ENCODE measurements at places on chromosomes 13 and 19.

DNA sequence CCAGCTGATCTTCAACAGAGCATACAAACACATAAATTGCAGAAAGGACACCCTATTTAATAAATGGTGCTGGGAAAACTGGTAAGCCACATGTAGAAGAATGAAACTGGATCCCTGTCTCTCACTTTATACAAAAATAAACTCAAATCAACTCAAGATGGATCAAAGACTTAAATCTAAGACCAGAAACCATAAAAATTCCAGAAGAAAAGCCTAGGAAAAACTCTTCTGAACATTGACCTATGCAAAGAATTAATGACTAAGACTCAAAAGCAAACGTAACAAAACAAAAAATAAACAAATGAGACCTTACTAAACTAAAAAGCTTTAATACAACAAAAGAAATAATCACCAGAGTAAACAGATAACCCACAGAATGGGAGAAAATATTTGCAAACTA is 74.5 kb upstream of the ABCC4 start:
- no peak for DNase-seq

GRCh38 chr13:20828539-20829364 is 55.0 kb upstream of the EEF1AKMT1 start:
- peak; percentile 21 for DNase-seq

DNA sequence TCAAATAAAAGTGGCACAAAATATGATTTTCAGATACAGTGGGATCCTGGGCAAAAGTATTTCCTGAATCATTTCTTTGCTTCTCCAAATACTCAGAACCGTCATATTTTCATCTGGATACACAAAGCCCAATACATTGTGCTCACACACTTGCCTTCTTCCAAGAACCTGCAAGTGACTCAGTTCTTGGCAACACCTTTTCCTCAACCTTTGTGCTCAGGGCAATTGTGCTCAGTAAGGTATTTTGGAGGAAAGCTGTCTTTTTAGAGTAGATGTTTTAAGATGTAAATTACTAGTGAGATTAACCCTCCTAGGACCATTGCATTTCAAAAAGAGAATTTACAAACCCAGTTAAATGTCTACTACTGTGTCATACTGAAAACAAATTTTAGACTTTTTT is 233.5 kb downstream of the EFNB2 start:
- no peak for DNase-seq

DNA sequence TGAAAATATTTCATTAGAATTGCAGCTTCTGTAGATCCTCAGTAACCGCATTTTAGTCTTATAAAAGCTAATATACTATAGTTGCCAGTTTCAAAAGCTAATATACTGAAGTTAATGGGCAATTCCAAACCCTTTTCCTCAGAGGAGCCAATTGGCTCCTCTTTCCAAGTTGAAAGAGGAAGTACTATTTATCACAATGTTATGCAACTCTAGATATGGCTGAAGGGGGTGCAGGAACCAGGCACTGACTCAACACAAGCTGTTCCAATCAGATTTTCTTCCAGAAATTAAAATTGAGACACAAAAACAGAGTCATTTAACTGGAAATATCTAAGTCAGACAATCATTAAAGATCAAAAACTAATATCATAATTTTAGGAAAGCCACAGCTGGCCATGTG is 258.9 kb downstream of the PCDH20 start:
- no peak for DNase-seq

DNA sequence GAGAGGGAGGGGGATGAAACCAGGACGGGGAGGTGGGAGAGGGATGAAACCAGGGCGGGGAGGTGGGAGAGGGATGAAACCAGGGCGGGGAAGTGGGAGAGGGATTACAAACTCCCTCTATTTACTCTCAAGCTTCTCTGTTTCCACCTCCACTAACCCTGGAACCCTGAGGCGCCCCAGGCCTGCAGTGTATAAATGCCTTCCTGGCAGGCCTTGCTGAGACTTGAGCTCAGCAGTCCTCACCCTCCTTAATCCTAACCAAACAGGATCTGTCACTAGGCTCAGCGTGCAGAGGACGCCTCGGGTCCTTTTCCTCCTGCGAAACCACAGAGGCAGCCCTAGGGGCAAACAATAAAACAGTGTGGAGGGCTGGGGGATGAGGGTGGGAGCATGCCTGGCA is 32.1 kb upstream of the OR1M1 start:
- DNase-seq, result no peak

DNA sequence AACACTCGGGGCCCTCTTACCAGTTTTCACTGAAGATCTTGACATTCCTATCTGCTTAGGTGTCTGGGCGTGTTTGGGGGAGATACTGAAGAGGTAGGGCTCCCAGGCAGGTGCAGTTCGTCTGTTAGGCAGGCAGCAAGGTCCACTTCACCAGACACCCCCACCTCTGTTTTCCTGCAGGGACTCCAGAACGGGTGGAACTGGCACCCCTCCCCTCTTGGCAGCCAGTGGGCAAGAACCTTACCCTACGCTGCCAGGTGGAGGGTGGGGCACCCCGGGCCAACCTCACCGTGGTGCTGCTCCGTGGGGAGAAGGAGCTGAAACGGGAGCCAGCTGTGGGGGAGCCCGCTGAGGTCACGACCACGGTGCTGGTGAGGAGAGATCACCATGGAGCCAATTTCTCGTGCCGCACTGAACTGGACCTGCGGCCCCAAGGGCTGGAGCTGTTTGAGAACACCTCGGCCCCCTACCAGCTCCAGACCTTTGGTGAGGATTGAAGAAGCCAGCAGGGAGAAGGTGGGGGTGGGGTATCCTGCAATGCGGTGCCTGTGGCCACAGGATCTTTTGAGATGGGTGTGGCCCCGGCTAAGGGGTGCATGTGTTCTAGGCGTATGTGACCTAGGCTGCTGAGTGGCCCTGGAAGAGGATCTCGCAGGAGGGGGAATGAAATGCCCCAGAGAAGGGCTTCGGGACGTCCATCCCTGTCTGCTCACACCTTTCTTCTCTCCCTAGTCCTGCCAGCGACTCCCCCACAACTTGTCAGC is 3.3 kb upstream of the ICAM4 start:
- no peak for DNase-seq

- DNase-seq, result no peak
These were observed 15.1 kb downstream of the TM6SF2 start for GRCh38 chr19:19257836-19258588.

- DNase-seq, result no peak
These were observed 920.9 kb downstream of the SLITRK5 start for GRCh38 chr13:88592105-88592504.

- DNase-seq, result no peak
These were observed 2.5 kb downstream of the SLC1A6 start for GRCh38 chr19:14977128-14977527.

DNA sequence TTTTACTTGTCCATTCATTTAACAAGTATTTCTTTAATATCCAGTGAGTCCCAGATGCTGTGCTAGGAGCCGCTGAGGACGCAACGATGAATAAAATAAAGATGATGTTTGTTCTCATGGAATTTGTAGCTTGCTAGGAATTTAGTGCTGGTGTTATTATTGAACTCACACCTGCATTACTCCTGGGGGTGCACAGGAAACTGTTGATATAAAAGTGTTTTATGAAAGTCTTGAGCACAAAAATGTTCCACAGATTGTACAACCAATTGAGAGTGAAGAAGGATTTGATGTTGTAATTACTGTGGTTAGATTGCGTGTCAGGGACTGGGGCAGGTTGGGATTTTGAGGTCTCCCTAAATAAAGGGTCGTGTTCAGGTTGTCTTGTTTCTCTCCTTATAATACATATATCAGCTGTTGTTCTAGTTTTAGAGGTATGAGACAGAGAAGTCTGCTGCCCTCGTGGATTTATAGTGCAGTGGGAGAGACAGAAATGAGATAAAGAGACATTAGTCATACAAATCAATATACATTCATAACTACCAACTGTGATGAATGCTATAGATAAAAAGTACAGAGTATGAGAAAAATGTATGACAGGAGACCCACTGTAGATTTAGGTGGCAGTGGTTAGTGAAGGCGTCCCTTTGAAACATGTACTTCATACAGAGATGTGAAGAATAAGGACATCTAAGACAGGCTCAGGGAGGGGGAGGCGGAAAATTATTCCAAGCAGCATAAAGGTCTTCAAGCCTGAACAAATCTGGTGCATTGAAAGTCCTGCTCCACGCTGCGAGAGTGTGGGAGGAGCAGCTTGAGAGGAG is 11.3 kb downstream of the CACNG6 start:
- no peak for DNase-seq

- peak; percentile 5 for DNase-seq
These were observed 205.4 kb downstream of the PDS5B start for GRCh38 chr13:32791545-32792172.

DNA sequence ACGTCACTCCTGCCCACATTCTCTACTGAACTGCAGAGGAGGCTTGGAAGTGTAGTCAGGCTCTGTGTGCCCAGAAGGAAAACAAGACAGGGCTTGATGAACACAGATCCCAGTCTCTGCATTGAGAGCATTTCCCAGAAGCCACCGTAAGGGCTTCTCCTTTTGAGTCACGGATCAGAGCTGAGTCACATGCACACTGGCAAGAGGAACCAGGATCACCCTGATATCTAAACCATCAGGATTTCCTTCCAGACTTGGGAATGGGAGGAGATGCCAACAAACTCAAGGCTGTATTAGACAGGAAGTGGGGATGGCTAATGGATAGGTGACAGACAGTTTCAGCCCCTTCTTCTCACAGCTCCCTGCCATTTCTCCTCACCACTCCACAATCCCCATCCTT is 17.7 kb upstream of the FBXO17 start:
- DNase-seq, result no peak

DNA sequence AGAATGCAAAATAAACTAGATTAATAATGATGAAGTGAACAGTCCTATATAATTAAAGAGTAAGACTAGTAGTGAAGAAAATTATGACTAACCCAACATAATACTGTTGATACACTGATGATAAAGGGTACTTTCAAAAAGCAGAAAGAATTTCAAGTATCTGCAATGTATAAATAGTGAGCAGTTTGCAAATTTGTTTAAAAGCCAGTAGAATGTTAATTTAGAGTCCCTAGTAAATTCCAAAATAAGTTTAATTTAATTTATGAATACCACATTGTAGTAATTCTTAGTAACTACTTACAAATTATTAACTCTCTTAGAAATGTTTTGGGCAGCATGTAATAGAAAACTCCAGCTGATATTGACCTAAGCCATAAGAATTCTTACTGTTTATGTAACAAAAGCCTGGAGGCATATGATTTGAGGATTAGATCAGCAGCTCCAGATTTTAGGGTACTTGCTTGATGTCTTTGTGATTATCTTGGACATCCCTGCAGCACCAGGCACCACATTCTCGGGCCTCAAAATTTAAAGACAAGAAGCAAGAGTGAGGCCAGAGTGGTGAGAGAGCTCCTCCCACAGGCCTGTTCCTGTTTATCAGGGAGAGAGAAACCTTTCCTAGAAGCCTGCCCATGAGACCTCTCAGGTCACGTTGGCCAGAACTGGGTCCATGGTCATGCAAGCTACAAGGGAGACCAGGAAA is 67.6 kb upstream of the TDRD3 start:
- no peak for DNase-seq

All from germinal center (tissue), 1 donor.